ENCODE measurements at places on chromosomes 7 and 10.

GRCh38 chr7:608361-608760 lies 88.7 kb upstream of the PDGFA start:
- H3K27ac ChIP-seq: peak overlapping the region; percentile 34
- no peak for DNase-seq
- no peak overlapping the region for H3K4me3 ChIP-seq
- H3K36me3 ChIP-seq: no peaks in the 10 kb centered on the region
- no peaks in the 10 kb centered on the region for H3K27me3 ChIP-seq
- peaks cover 35% of the 10 kb centered on the region for H3K4me1 ChIP-seq

DNA sequence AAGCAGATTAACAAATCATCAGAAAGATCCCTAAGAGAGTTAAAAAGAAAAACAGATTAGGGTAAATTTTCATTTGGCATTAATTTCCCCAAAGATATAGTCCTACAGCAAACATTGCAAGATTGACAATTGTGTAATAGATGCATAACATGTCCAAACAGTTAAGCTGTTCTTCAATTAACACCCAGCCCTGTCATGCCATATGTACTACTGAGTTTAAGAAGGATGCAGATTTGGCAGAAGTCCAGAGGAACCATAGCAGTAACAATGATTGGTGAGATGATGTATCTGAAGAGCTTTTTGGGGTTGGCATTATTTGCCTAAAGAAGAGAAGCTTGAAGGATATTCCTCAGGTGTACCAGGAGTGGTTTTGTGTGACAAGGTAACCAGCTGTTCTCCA lies 287.6 kb downstream of the LRMDA start:
- H3K36me3 ChIP-seq: no peaks in the 10 kb centered on the region
- H3K4me3 ChIP-seq: no peak overlapping the region
- H3K27ac ChIP-seq: no peak overlapping the region
- no peaks in the 10 kb centered on the region for H3K4me1 ChIP-seq

DNA sequence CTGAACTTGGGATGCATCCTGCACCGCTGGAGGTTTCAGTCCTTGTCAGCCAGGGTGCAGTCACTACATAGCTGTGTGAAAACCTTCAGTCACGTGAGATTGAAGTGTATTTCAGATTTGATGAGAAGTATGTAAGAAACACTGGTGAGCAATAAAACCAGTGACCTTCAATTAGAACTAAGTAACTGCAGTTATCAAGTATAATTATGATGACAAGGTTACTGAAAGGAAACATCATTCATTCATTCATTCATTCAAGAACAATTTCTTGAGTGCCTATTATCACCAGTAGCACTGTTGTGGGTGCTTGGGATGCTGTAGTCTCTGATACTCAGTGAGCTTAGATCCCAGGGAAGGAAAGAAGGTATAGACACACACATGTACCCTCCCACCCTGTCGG lies 33.6 kb downstream of the RHEB start:
- H3K4me3 ChIP-seq: no peak overlapping the region
- no peaks in the 10 kb centered on the region for H3K4me1 ChIP-seq
- H3K27ac ChIP-seq: no peak overlapping the region
- no peaks in the 10 kb centered on the region for H3K27me3 ChIP-seq
- no peak for DNase-seq
- no peaks in the 10 kb centered on the region for H3K36me3 ChIP-seq

DNA sequence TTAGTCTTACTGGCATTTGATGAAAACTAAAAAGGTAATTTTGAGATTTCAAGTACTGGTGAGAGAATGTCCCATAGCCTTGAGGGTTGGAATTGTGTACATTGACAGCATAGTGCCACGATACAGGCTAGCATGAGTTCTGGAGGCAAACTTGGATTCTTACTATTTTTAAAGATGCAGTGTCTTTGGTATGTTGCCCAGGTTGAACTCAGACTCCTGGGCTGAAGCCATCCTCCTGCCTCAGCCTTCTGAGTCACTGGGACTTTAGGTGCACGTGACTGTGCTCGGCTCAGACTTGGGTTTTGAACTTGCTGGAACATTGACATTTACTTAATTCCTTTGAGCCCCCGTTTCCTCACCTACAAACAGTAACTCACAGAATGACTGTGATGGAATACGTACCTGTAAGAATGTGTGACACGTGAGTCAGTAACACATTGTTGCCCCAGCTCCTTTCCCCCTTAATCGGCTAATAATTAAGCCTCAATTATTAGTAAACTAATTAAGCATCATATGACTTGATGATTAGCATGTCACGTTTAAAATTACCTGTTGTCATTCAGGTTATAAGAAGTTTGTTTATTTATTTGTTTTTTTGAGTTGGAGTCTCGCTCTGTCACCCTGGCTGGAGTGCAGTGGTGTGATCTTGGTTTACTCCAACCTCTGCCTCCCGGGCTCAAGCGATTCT lies 10.6 kb downstream of the DNAJB6 start:
- no peaks in the 10 kb centered on the region for H3K27me3 ChIP-seq
- H3K4me3 ChIP-seq: no peak overlapping the region
- H3K27ac ChIP-seq: no peak overlapping the region

DNA sequence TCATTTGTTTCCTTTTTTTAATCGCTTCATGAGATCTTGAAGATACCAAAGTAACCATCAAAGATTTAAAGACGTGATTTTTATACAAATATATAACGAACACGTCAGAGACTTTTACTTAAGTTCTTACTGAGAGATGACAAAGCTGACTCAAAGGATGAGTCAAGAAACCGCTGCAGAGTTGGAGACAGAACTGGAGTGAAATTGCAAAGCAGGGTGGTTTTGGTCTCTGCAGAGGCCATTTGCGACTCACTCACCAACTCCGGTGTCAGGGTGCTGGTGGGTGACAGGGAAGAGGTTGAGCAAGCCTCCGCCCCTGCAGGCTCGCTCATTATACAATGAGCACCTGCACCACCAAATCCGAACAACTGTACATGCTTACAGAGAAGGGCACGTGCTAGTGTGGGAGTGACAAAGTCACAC lies 75.2 kb downstream of the DNAJB6 start:
- no peaks in the 10 kb centered on the region for H3K4me1 ChIP-seq
- H3K4me3 ChIP-seq: no peak overlapping the region
- no peak overlapping the region for H3K27ac ChIP-seq
- peaks cover 99% of the 10 kb centered on the region for H3K36me3 ChIP-seq

- no peak overlapping the region for H3K4me3 ChIP-seq
- no peak for DNase-seq
- no peaks in the 10 kb centered on the region for H3K4me1 ChIP-seq
- H3K36me3 ChIP-seq: no peaks in the 10 kb centered on the region
- no peaks in the 10 kb centered on the region for H3K27me3 ChIP-seq
- H3K27ac ChIP-seq: no peak overlapping the region
Observed at GRCh38 chr10:49781247-49781646, 19.1 kb upstream of the OGDHL start.

- H3K27ac ChIP-seq: no peak overlapping the region
- DNase-seq: no peak
- H3K4me3 ChIP-seq: no peak overlapping the region
- no peaks in the 10 kb centered on the region for H3K36me3 ChIP-seq
Observed at GRCh38 chr10:118531105-118531852, 64.2 kb downstream of the PRLHR start.

DNA sequence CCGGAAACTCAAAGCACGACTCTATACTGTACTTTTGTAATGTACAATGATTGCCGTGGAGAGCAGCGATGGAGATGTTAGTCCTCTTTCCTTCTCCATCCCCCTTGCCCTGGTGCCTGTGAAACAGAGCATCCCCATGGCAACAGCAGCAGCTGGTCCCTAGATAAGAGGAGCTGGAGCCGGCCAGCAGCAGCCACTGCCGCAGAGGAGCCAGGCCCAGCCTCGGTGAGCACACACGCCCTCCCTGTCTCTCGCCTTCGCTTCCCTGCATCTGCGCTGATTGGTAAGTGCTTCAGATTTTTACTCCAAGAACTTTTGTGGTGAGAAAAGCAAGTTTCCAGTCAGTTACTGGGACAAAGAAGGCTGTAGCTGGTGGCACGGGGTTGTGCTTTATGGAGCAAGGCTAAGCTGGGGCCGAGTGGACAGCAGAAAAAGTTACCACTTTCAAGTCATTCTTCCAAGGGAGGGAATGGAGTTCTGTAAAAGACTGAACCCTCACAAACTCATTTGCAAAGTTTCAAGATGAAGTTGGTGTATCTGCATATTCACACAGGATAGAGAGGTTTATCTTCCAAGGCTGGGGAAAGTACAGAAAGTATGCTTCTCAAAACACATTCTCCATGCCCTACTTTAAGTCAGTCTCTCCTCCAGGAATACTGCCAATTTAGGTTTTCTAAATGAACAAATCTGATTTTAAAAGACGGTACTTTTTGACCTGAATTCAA lies at the start of gene PPP1R17:
Gene PPP1R17, plus strand, starts transcription at position 192 of the 725 bp plus-strand sequence. CDS start 5,227 bp downstream, outside the sequence.
- no peaks in the 10 kb centered on the region for H3K27me3 ChIP-seq
- no peak within 1 kb of the TSS for H3K27ac ChIP-seq
- H3K36me3 ChIP-seq: no peaks in the 10 kb centered on the region
- H3K4me3 ChIP-seq: no peak within 1 kb of the TSS
- H3K4me1 ChIP-seq: no peaks in the 10 kb centered on the region

GRCh38 chr7:110698576-110698975 lies 392.4 kb upstream of the LRRN3 start:
- DNase-seq: no peak
- no peak overlapping the region for H3K4me3 ChIP-seq
- no peaks in the 10 kb centered on the region for H3K36me3 ChIP-seq
- no peaks in the 10 kb centered on the region for H3K4me1 ChIP-seq
- no peaks in the 10 kb centered on the region for H3K27me3 ChIP-seq
- H3K27ac ChIP-seq: no peak overlapping the region

DNA sequence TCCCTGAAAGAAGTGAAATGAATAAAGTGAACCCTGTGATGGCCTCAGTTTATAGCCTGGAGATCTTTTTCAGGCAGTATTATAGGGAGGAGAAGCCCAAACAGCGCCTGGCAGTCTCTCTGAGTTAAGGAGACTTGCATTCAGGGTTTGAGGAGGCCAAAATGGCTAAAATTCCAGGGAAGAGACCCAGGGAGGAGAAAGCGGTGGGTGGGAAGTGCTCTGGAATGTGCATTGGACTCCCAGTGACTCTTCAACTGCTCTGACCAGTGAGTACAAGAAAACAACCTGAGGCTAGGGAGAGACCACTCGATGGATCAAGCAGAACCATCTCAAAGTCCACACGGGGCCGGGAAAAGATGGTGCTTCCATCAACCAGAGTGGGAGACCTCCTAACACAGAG lies 35.3 kb upstream of the EPHB6 start:
- H3K27ac ChIP-seq: no peak overlapping the region
- H3K27me3 ChIP-seq: no peaks in the 10 kb centered on the region
- no peaks in the 10 kb centered on the region for H3K4me1 ChIP-seq
- H3K4me3 ChIP-seq: no peak overlapping the region
- DNase-seq: no peak

- H3K36me3 ChIP-seq: no peaks in the 10 kb centered on the region
- no peaks in the 10 kb centered on the region for H3K27me3 ChIP-seq
- no peak overlapping the region for H3K27ac ChIP-seq
- no peaks in the 10 kb centered on the region for H3K4me1 ChIP-seq
- no peak overlapping the region for H3K4me3 ChIP-seq
Observed at GRCh38 chr7:79930604-79931003, 204.0 kb upstream of the GNAI1 start.

- H3K27me3 ChIP-seq: no peaks in the 10 kb centered on the region
- H3K27ac ChIP-seq: no peak overlapping the region
- no peaks in the 10 kb centered on the region for H3K36me3 ChIP-seq
- no peaks in the 10 kb centered on the region for H3K4me1 ChIP-seq
- no peak overlapping the region for H3K4me3 ChIP-seq
Observed at GRCh38 chr10:30745953-30746352, 116.4 kb upstream of the LYZL2 start.

DNA sequence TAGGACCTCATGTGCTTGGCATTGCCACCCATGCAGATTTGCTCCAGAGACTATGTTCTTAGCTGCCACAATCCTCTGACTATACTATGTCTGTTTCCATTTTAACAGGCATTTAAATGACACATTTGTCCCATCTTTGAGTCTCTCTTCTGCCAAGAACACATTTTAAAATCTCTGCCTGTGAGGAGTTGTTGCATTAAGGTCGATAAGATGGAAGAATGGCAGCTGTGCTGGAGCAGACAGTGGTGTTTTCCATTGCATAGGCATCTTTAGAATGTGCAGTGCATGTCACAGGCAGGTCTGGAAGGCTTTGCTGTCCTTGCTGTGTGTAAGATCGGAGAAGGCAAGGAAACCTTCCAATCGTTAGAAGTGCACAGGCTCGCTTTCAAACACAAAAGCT lies 70.9 kb upstream of the CELF2 start:
- H3K4me3 ChIP-seq: no peak overlapping the region
- DNase-seq: no peak
- H3K27ac ChIP-seq: no peak overlapping the region
- H3K4me1 ChIP-seq: no peaks in the 10 kb centered on the region
- no peaks in the 10 kb centered on the region for H3K27me3 ChIP-seq

GRCh38 chr7:134966691-134967090 lies 19.6 kb upstream of the AGBL3 start:
- no peak overlapping the region for H3K27ac ChIP-seq
- DNase-seq: no peak
- H3K27me3 ChIP-seq: no peaks in the 10 kb centered on the region

GRCh38 chr10:108112218-108112617 lies 947.7 kb upstream of the SORCS1 start:
- no peak for DNase-seq
- H3K4me3 ChIP-seq: no peak overlapping the region
- no peak overlapping the region for H3K27ac ChIP-seq
- no peaks in the 10 kb centered on the region for H3K27me3 ChIP-seq
- no peaks in the 10 kb centered on the region for H3K36me3 ChIP-seq
- H3K4me1 ChIP-seq: no peaks in the 10 kb centered on the region

DNA sequence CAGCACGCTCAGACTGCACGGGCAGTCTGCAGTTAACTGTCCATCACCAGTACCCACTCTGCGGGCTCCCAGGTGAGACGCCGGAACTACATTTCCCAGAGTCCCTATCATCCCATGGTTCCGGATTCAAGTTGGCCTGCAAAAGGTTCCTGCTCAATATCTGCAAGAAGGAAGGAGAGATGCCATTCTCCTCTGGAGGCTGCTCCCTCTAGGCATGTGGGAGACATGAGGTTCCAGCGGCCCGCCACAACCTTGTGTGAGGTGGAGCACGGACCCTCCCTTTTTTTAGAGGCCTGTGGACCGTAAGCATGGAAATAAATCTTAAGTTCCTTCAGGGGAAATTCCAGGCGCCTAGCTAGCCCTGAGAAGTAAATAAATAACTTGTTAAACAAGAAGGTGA lies 29.7 kb downstream of the NUP42 start:
- no peak overlapping the region for H3K27ac ChIP-seq
- no peaks in the 10 kb centered on the region for H3K36me3 ChIP-seq
- H3K4me1 ChIP-seq: no peaks in the 10 kb centered on the region
- H3K27me3 ChIP-seq: no peaks in the 10 kb centered on the region

Data from tibial nerve (tissue), 4 donors.